Endothelial cell of coronary artery (primary cell): ENCODE measurements at places on chromosomes 5 and 9. TPM values are rescaled to one million over a fixed set of nuclear protein-coding genes. Genes with fewer than 3 reads are reported as not detected.

The CDH18 gene
- total RNA-seq: under 0.01 and 0.18 TPM in 2 replicates

The SPINK7 gene
- not detected in 2 replicates for total RNA-seq

The MLANA gene
- not detected in 2 replicates for total RNA-seq

The SOX30 gene
- total RNA-seq: not detected in 2 replicates

The CCDC152 gene
- 0.56 and 0.99 TPM in 2 replicates for total RNA-seq

The LRRC26 gene
- total RNA-seq: not detected in 2 replicates

The DMGDH gene
- under 0.01 TPM in 1 of 2 replicates, not detected in the other for total RNA-seq

The CCNO gene
- total RNA-seq: 0.09 and 0.45 TPM in 2 replicates

The C9orf85 gene
- 11.0 and 14.7 TPM in 2 replicates for total RNA-seq

The CARTPT gene
- total RNA-seq: not detected in 2 replicates

The CDH6 gene
- 0.27 and 10.6 TPM in 2 replicates for total RNA-seq

The TYRP1 gene
- 0.27 and 0.56 TPM in 2 replicates for total RNA-seq

The RNF183 gene
- not detected in 2 replicates for total RNA-seq

The FOXD4 gene
- 0.09 and 0.19 TPM in 2 replicates for total RNA-seq

The ARL14EPL gene
- 0.18 TPM in 1 of 2 replicates, not detected in the other for total RNA-seq

The BTNL3 gene
- total RNA-seq: not detected in 2 replicates

The ADAMTS13 gene
- 0.27 and 1.3 TPM in 2 replicates for total RNA-seq

The CSNK1A1 gene
- 520 and 526 TPM in 2 replicates for total RNA-seq

The ELOVL7 gene
- total RNA-seq: under 0.01 TPM in 2 replicates

The SH3TC2 gene
- 3.2 and 6.0 TPM in 2 replicates for total RNA-seq

The HRCT1 gene
- 0.56 and 3.7 TPM in 2 replicates for total RNA-seq

The GRM6 gene
- not detected in 2 replicates for total RNA-seq

The MIER3 gene
- total RNA-seq: 12.7 and 15.6 TPM in 2 replicates

The KIF3A gene
- total RNA-seq: 10.4 and 13.2 TPM in 2 replicates

The KCNIP1 gene
- total RNA-seq: not detected in 2 replicates

The MYOZ3 gene
- total RNA-seq: 0.18 and 0.94 TPM in 2 replicates

The PIP5K1B gene
- total RNA-seq: under 0.01 TPM in 1 of 2 replicates, not detected in the other

The KDM3B gene
- total RNA-seq: 43.6 and 44.2 TPM in 2 replicates

The NUTM2F gene
- not detected in 2 replicates for total RNA-seq

The SV2C gene
- not detected in 2 replicates for total RNA-seq

The MYMK gene
- not detected in 2 replicates for total RNA-seq

The ARPC5L gene
- total RNA-seq: 28.2 and 29.5 TPM in 2 replicates
